ENCODE measurements at places on chromosomes 2 and 18.

DNA sequence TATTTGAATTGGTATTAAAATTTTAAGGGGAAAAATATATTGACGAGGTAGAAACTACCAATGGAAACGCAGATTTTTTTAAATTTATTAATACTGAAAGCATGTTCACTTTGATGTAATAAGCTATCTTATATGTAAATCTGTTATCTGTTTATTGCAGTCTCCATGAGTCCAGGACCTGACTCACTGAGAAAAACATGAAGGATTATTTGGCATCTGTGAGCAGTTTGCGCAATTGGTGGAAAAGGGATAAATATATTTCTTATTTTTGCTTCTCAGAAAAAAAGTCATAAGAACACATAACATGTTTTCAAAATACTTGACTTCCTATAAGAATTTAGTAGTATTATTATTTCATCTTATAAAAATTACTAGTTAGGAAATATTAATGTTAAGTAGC is 561.4 kb downstream of the ADCYAP1 start:
- DNase-seq: no peak

DNA sequence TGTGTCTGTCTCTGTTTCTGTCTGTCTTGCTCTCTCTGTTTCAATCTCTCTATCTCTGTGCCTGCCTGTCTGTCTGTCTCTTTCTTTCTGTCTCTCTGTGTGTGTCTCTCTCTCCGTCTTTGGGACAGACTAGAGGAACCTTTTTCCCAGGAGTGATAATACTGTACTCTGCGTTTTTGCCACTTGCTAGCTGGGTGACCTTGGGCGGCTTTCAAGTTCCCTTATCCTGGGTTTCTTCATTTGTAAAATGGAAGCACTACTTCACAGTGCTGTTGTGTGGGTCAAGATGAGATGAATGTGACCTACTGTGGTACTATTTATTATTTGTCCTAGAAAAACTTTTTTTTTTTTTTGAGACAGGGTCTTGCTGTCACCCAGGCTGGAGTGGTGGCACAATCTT is 42.4 kb downstream of the HPCAL1 start:
- no peak for DNase-seq

- peak; percentile 4 for DNase-seq
Observed at GRCh38 chr2:207330912-207331311, 165.2 kb upstream of the KLF7 start.

GRCh38 chr2:153715218-153715850 is 156.4 kb upstream of the GALNT13 start:
- no peak for DNase-seq

DNA sequence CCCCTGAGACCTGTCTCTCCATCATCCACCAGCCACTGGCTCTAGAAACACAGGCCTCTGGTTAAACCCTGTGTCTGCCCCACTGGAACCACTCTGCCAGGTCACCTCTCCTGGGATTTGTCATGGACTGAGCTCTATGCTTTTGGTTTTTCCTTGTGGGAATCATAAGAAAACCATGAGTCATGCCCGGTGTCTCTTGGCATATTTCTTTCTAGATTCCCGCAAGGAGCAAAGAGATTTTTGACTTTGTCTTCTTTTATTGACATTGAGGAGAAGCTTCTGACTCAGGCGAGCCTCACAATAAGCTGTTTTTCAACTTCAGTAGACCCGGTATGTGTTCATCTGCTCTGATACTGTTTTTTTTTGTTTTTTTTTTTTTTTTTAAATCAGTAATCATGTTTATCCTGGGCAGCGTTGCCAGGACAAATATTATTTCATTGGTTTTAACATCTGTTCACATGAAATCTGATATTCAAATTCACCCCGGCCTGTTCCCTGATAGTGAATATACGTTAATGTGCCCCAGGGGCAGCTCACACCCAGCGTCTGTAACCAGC is 207.1 kb downstream of the ACKR3 start:
- no peak for DNase-seq

DNA sequence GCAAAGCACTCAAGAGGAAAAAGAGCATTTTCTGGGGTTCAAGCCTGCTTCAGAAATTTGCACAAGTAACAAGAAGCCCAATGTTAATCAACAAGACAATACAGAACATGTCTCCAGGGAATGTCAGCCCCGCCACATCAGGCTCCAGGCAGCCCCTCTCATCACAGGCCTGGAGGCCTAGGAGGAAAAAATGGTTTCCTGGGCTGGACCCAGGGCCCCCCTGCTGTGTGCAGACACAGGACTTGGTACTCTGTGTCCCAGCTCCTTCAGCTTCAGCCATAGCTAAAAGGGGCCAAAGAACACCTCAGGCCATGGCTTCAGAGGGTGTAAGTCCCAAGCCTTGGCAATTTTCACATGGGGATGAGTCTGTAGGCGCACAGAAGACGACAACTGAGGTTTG is 802.9 kb upstream of the KLHL29 start:
- DNase-seq: no peak

GRCh38 chr2:127423880-127424279 is 5.7 kb downstream of the PROC start:
- DNase-seq: no peak

DNA sequence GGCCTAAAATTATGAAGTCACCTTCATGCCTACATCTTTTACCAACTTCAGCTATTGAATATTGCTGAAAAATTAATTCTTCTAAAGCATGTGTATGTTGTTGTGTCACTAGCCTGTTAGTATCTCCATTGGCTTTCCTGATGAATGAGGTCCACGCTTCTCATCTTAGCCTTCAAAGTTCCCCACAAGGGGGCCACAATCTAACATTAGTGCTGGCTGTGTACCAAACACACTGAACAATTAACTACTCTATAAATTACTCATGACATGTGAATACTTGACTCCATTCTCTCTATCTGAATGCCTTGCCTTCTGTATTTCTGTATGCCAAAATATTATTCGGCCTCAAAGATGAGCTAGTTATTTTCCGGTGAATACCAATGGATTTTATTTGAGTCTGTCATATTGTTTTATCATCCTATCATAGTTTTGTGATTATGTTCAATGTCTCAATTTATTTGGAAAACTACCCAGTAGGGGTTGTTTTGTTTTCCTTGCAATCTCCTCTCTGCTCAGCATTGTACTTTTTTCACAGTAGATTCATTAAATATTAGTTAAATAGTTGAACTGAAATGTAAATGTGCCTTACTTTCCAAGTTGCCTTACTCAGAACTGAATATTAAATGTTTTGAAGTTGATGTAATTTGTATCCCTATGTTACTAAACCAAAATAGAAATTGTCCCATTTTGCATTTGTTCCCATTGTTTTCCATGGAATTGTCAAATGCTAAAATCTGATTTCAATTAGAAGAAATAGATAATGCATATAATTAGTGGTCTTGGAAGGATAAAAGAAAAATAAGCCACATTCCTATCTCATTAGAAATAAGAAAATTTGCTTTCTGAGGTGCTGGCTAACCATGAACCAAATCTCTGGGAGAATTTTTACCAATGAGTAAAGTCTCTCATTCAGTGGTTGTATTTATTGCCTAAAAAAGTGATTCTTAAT is 208.4 kb upstream of the COL3A1 start:
- no peak for DNase-seq

GRCh38 chr2:228556717-228557116 is 375.2 kb upstream of the SPHKAP start:
- DNase-seq: no peak

DNA sequence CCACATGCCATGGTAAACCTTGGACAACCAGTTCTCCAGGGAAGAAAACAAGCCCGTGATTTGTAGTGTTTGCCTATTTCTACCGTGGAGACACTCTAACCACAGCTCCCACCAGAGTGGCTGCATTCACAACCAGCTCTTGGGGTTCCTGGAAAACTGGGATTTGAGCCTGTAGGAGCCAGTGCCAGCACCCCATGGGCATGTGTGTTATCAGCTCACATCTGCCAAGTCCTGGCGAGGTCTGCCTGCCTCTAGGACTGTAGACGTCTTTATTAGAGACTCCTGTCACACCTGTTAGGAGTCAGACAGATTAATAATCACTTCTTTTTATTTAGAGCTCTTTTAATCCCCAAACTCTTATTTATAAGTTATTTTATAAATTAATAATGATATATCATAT is 41.0 kb downstream of the INPP5D start:
- DNase-seq: no peak

Data from activated CD4-positive, CD25-positive, alpha-beta regulatory T cell (primary cell).